ENCODE measurements at places on chromosomes 16 and 17.

DNA sequence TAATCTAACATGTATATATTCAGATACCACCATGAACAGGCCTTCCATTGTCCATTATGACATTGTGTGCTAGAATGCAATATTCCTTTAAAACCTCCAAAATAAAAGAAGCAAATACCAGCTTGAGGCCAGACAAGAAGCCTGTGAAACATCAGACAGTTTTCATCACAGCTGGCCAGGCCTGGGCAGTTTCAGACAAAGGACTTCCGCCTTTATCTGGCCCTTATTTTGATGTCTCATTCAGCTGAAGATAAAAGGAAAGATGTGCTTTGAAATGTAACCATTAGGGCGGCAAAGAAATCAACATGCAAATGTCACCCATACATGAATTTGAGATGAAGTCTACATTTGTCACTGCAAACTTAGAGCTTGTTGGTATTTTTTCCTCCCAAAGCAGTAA, 737.5 kb downstream of the KCNJ2 start:
- DNase-seq, result peak; percentile 71

- DNase-seq, result peak; percentile 73
These were observed 25.6 kb downstream of the TTLL6 start for GRCh38 chr17:48791128-48792032.

DNA sequence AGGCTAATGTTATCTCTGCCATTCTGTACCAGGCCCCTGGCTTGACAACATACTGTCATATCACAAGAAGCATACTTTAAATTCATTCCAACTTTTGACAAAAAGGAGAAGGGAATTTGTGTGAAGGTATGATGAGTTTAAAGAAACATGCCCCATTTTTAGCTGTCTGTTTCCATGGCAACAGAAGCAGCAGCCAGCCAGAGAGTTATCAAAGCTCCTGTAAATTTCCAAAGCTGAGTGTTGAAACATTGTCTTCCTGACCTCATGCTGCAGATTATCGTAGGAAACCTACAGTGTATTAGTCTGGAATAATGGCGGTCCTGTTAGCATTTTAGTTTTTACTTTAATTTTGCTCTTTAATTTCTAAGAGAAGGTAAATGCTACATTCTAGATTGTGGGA, 124.9 kb downstream of the MRTFB start:
- peak; percentile 33 for DNase-seq

DNA sequence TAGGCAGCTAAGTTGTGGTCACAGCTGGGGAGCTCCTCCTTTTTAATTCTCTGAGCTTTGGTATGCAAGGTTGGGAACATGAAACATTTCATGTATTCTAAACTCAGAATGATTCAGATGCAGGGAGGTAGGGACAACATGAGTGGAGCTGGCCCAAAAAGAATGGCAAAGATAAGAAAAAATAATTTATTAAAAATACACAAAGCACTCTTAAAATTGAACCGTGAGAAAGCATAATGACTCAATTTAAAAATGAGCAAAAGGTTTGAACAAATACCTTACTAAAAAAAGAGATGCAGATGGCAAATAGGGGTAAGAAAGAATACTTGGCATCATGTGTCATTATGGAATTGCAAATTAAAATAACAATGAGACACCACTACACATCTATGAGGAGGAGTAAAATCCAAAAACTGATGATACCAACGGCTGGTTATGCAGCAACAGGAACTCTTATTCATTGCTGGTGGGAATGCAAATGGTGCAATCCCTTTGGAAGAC, 175.6 kb upstream of the IRX3 start:
- peak; percentile 27 for DNase-seq

GRCh38 chr17:81245024-81245664, 6.0 kb downstream of the NDUFAF8 start:
- peak; percentile 31 for DNase-seq

DNA sequence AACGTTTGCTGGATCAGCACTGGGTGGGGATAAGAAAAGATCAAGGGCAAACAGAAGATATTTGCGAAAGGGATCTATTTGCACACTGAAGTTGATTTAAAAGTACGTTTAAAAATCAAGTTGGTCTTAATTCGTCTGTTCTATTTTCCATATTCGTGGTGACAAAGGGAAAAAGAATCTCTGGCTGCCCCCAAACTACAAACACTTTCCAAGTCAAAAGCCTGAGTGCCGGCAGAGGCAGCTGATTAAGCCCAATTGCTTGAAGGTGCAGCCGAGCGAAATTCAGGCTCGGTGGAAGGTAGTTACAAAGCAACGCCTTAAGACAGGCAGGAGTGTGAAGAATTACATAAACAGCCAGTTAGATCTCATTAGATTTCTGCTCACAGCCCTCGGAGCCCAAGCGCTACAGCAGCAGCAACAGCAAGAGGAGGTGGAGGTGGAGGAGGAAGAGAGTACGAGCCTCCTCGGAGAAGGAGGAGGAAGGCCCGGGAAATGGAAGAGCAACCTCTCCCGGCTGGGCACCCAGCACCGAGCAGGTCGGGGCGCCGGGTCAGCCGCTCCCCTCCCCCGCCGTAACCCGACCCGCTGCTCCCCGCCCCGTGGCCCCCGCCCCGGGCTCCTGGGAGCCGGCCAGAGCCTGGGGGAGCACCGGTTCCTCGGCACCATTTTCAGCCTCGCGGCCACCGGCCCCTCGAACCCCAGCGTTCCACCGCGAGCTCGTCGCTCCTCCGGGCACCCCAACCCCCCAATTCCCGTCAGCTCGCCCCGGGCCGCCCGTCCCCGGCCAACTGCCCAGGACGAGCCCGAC, 890 bp downstream of the TOB1 start:
- DNase-seq, result peak; percentile 12

- DNase-seq, result peak; percentile 96
These were observed 30.1 kb downstream of the FZD2 start for GRCh38 chr17:44587339-44587738.

DNA sequence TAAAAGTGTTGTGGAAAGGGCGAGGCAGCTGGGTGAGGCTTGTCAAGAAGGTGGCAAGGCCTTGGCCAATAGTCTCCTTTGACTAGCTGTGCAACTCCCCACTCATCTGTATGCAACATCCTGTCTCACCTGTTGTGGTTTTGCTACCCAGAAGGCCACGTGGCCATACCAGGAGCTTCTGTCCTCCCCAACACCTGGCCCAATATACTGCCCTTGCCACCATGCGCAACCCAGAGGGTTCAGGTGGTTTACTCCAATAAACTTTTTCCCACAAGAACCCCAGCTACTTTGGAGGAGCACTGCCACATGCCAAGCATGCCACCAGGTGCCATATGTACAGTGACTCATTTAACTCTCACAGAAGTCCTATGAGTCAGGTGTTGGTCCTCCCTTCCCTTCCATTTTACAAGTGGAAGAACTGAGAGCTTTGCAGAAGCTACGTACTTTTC, 10.2 kb downstream of the MYO19 start:
- DNase-seq, result no peak
